Stimulated activated CD4-positive, alpha-beta T cell treated with anti-CD3 and anti-CD28 coated beads, TNF-alpha, amount 100 ng/mL, for 24 hours (primary cell): ENCODE measurements at places on chromosomes 7 and 10.

GRCh38 chr10:114256008-114256765 lies 17.1 kb downstream of the VWA2 start:
- no peak for DNase-seq

GRCh38 chr7:148395352-148395811 lies 195.2 kb upstream of the C7orf33 start:
- DNase-seq, result no peak

DNA sequence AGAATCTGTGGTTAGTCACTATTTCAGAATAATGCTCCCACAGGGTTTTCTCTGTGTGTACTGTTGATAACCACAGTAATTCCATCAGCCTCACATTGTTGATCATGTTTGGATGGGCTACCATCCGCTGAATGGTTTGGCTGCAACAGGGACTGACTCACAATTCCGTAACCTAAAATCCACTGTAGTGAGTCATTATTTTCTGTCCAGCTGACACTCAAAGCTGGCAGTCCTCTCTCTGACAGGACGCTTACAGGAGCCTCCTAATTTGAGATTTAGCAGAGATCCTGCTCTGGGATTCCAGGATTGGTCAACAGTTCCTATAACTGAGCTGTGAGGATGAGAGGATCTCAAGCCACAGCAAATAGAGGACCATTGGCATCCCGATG lies 32.7 kb downstream of the VWA2 start:
- no peak for DNase-seq

GRCh38 chr7:66281678-66282590 lies 76.8 kb downstream of the TPST1 start:
- DNase-seq, result no peak

DNA sequence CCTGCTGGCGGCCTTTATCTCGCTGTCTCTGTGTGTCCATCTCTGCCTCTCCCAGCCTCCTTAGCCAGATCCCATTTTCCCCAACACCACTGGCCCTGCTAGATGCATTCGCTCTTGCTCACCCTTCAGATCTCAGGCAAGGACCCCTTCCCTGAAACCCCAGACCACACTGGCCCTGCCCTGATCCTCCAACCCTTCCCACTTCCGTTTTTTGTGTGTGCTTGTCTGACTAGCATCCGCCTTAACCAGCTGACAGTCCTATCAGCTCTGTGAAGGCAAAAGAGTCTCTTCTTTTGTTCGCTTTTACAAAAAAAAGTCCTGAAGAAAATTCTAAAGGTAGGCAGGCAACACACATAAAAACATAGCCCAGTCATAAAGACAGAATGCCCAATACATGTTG lies 28.7 kb downstream of the CHST15 start:
- no peak for DNase-seq

- no peak for DNase-seq
These were observed 109.0 kb downstream of the SDHAF3 start for GRCh38 chr7:97226541-97226940.

- no peak for DNase-seq
These were observed 119.1 kb upstream of the FAM3C start for GRCh38 chr7:121515229-121515628.

- no peak for DNase-seq
These were observed 267.8 kb downstream of the BICC1 start for GRCh38 chr10:58780476-58780875.

DNA sequence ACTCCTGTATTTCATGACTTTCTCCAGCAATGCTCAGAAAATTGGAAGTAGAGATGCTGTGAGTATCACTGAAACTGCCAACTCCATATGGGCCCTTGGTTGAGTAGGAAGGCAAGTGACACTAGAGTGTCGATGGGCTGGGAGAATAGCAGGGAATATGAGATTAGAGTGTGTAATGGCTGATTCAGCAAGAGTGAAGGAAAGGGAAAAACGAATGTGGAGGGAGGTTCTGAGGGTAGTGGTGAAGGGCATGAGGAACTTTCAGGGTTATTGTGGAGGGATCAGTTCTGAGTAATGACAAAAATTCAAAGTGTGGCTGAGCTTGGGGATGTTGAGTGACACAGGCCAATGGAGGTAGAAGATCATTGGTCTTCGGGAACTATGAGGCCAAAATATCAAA lies 49.0 kb upstream of the PCGF5 start:
- DNase-seq, result no peak

- DNase-seq, result no peak
These were observed 2.2 kb upstream of the MYL10 start for GRCh38 chr7:101631224-101631714.
